ENCODE measurements at places on chromosomes 12 and 14. TPM values are rescaled to one million over a fixed set of nuclear protein-coding genes. Genes with fewer than 3 reads are reported as not detected.

HOXC11 gene
- polyA plus RNA-seq, result 2.8 TPM

VASH1 gene
- polyA plus RNA-seq, result 32.3 TPM

DNA sequence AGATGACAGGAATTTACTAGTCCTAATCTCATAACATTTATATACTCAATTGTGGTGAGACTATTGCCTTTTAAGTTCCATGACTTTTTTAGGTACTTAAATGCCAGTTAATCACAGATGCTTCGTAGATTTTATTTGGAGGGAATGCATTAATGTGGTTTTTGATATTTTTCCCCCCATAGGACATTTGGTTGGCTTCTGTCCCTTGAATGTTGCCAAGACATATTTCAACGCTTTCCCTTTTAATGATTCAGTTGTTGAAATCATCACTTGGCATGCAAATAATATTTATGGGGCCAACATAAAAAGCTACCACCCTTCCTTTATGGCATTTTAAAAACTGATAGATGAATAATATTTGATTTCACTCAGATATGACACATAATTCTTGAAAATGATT lies 172.1 kb downstream of the ACSS3 start:
- DNase-seq, result no peak

GRCh38 chr12:6318440-6318879 lies 8.0 kb downstream of the PLEKHG6 start:
- DNase-seq, result no peak

DNA sequence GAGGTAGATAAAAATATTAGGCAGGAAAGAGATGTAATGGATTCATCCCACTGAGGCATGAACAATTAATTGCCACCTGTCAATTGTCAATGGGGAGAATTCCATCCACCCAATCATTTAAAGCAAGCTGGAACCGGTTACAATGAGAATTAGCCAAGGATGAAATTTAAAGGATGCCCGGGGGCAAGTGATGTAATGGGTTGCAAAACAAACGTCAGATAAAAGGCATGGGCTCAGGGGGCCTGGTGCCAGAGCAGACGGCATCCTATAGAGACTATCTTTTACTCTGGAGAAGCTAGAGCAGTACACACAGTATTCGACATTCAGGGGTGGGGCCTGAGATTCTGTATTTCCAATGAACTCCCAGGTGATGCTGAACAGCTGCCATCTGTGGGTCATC lies 80.5 kb upstream of the ZFP36L1 start:
- DNase-seq, result no peak

Measured in right renal cortex interstitium (tissue), 3 donors.